SW 1271 (cell line): ENCODE measurements at places on chromosomes 5 and 9.

GRCh38 chr5:95734906-95735305 lies 3.8 kb downstream of the RHOBTB3 start:
- DNase-seq = no peak

GRCh38 chr5:173833196-173833985 lies 54.8 kb upstream of the CPEB4 start:
- DNase-seq = no peak

- DNase-seq = no peak
These were observed 16.5 kb upstream of the CACFD1 start for GRCh38 chr9:133443248-133443647.

DNA sequence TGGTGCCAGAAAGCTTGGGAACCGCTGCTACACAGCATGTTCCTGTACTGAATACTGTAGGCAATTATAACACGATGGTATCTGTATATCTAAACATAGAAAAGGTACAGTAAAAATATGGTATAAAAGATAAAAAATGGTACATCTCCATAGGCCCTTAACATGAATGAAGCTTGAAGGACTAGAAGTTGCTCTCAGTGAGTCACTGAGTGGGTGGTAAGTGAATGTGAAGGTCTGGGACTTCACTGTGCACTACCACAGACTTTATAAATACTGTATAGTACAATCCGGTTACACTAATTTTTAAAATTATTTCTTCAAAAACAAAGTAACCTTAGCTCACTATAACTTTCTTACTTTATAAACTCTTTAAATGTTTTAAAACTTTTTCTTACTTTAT lies 819.9 kb upstream of the GRAMD2B start:
- no peak for DNase-seq

DNA sequence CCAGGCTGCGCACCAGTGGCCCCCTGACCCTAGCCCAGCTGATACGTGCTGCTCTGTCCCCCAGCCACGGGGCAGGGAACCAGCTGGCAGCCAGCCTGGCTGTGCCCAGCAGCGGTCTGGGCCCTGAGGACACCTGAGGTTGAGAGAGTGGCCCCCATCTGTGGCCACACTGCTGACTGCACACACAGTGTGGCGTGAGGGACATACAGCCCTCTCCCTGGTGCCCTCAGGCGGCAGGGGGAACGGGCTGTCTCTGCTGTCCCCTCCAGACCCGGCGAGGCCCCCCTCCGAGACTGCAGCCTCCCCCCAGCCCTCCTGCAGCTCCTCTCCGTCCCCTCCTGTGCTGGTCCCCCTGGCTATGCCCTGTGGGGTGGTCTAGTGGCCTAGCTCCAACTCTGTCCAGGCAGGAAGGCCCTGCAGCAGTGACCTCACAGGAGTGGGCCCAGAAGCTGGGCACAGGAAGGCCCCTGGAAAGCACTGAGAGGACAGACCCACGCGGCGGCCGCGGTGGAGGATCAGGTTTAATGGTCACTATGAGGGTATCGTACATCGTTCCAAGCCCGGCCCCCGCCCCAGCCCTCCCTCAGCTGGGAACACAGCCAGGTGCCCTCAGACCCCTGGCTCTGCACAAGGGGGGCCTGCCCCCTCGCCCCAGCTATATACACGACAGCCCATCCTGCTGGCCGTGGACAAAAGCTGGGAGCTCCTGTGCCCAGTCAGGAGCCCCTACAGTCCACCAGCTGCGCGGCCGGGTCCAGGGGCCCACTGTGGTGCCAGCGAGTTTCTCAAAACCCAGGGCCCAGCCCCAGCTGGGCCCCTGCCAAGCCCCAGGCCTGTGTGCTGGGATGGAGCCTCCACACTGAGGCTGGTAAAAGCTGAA lies 6.8 kb upstream of the ENTPD8 start:
- no peak for DNase-seq
